Right kidney (tissue), 9 donors: ENCODE measurements at places on chromosomes 5 and 9.

GRCh38 chr9:99762470-99762869, 59.2 kb upstream of the NR4A3 start:
- no peak for DNase-seq

GRCh38 chr5:443239-444151, 519 bp downstream of the EXOC3 start:
- DNase-seq: peak; percentile 27

DNA sequence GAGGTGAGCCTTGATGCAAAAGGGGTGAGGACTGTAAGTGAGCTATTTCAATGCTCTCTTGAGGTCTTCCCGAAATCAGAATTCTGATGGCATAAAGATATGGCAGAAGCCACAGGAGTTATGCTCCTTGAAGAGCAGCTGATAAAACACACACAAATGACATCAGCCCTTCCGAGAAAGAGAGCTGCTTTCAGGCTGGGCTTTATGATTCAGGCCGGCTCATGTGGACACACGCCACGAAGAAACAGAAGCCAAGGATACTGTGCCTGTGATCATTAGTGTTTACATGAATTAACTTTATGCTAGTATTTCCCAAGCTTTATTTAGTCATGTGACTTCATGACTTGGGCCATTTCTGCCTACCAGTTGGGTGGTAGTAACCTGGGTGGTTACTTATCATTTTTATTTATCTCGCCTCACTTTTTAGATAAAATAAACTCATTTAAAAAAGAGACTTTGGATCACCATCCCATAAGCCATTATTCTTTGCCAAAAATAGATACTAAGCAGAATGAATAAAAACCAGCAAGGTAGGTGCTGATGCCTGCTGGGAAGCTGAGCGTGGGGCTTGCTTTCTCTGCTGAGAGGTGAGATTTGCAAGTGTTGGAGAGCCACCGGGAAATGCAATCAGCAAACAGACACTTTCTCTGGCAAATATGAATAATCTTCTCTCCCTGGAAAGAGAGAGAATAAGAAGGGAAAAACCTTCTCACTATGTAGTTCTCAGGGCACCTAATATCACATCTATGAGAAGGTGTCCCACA, 73.0 kb upstream of the SLC25A51 start:
- DNase-seq: no peak

DNA sequence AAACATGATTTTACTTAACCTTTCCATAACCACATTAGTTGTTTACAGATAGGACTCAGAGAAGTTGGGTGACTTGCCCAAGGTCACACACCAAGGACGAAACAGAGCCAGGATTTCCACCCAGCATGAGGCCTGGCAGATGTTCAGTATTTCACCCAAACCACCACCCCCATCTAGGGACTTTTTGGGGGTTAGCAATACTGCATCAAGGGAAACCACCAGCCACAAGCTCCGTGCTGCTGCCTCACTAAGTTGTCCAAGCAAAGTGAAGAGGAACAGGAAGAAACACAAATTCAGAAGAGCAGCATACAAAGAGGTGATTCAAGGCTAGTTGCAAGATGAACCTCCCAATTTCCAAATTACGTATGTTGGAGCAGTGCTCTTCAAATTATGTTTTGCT, 219.6 kb upstream of the RORB start:
- DNase-seq: no peak

GRCh38 chr5:136484808-136485325, 119.5 kb upstream of the TRPC7 start:
- no peak for DNase-seq

- DNase-seq: no peak
These were observed 2348.7 kb upstream of the ACO1 start for GRCh38 chr9:30035761-30036160.

GRCh38 chr5:178425621-178426068, 164.5 kb downstream of the COL23A1 start:
- DNase-seq: no peak

DNA sequence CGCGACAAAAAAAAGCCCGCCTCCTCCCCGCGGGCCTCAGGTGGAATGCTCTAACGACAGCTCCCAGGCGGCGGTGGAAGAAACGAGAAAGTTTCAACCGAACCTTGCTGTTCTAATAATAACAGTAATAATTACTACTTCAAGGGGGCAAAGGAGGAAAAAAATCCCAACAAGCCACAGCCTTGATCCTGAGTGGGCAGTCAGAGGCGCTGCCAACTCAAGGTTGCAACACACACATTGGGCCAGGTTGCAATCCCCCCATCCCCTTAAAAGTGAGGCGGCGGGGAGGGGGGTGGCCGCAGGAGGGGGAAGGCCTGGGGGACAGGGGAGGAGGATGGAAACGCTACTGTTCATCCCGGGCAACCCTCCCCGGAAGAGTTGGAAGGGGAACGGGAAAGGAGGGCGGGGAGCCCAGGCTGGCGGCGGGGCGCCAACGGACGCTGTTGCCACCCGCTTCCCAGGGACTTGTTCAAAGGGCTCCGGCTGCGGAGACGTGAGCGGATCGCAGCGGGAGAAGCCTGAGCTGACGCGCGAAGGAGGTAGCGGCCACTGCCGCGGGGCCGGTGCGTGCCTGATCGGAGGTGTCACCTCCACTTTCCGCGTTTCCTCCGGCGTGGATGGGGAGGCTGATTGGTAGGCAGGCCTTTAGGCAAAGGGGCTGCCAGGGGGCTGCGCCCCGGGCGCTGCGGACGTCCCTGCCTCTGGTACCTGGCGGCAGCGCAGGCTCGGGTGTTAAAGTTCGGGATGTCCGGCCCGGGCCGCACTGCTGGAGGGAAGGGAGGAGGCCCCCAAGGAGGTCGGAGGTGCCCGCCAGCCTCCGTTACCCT, 647 bp downstream of the SMARCA2 start:
- peak; percentile 87 for DNase-seq
